Stimulated activated CD4-positive, alpha-beta T cell treated with anti-CD3 and anti-CD28 coated beads, TNF-alpha, amount 100 ng/mL, for 1 hour (primary cell): ENCODE measurements at places on chromosomes 2 and 18.

DNA sequence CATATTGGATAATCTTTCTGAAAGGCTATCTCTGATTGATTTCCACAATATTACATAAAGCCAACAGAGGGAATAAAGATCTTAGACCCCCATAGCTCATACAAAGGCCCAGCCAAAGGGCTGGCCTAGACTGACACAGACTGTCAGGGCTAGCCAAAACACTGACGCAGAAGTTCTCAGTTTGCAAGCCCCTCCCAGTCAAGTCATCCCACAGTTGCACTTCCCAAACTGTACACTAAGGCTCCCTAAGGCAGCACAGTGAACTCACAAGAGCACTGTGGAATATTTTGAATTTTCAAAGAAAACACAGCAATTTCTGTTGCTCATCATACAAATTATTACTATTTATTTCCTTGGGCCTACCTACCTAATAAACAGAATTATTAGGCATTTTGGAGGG lies 244.9 kb downstream of the SP3 start:
- no peak for DNase-seq

- DNase-seq: no peak
Measured at GRCh38 chr2:149634103-149634502, 46.5 kb upstream of the MMADHC start.

GRCh38 chr2:43346602-43347567 lies 120.5 kb upstream of the ZFP36L2 start:
- DNase-seq: no peak

- no peak for DNase-seq
Measured at GRCh38 chr18:12359515-12359927, 17.5 kb downstream of the AFG3L2 start.

DNA sequence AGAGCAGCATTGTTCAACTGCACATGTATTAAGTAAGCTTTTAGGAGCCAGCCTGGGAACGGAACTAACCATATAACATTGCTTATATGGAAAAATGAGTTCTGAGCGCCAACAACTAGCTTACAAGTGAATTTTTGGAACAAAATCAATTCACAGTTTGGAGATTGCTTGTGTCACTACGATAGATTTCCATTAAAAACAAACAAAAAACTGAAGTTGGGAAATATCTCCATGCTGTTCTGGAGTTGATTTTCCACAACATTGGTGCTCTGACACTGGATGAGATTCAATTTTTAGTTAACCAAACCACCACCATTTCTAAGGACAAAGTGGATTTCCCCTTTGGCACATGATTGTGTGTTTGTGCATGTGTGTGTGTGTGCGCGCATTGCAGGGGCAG lies 56.9 kb upstream of the ZNF397 start:
- DNase-seq: no peak

GRCh38 chr2:88018909-88019308 lies 2.6 kb upstream of the RNU2-63P start:
- DNase-seq: no peak

GRCh38 chr2:191748059-191748461 lies 70.1 kb downstream of the NABP1 start:
- no peak for DNase-seq

DNA sequence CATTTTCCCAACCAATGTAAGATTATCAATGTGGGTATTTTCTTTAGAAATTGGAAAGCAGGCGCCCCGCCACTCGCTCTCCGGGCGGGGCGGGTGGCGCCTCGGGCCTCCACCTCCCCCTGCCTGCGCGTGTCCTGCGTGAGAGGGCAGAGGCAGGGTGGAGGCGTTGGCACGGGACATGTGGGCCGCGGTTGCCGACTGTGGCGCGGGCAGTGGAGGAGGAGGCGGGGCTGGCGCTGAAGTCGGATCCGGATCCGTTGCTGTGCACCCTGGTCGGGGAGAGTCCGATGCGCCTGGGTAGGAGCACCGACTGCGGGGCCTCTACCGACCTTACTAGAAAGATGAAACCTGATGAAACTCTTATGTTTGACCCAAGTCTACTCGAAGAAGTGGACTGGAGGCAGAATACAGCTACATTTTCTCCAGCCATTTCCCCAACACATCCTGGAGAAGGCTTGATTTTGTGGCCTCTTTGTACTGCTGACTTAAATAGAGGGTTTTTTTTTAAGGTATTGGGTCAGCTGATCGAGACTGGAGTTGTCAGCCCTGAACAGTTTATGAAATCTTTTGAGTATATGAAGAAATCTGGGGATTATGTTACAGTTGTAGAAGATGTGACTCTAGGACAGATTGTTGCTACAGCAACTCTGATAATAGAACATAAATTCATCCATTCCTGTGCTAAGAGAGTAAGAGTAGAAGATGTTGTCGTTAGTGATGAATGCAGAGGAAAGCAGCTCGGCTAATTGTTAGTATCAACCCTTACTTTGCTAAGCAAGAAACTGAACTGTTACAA lies 37.9 kb downstream of the PMS1 start:
- DNase-seq: no peak

- peak; percentile 85 for DNase-seq
Measured at GRCh38 chr18:47930931-47931717, 665 bp upstream of the SMAD2 start.

DNA sequence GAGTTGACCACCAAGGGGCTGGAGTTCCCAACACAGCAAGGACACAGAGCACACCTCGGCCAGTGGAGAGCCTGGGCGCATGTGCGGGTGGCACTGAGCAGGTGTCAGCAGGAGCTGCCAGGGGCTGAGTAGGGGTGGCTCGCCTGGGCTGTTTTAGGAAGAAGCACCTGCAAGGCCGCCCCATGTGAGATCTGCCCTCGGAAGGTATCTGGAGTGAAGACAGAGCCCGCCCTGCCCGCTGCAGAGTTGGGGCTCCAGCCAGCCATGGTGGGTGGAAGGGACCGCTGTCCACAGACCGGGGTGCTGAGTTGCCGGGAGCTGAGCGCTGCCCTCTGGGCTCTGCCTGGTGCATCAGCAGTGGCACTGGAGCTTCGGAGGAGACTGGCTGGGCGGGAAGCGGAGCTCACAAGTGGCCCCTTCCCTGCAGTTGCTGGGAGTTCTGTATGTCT lies 35.2 kb downstream of the MTERF4 start:
- DNase-seq: no peak

- DNase-seq: no peak
Measured at GRCh38 chr2:45379399-45380087, 231.5 kb downstream of the SRBD1 start.
